ENCODE measurements at places on chromosomes 12 and 14. TPM values are rescaled to one million over a fixed set of nuclear protein-coding genes. Genes with fewer than 3 reads are reported as not detected.
A peak's percentile ranks its signal among the peaks of the same experiment; 100 is the strongest.

- peak; percentile 99 for DNase-seq
Observed at GRCh38 chr14:34496679-34497513, 34.9 kb upstream of the SPTSSA start.

The LALBA gene
- not detected for total RNA-seq

- DNase-seq, result peak; percentile 86
Observed at GRCh38 chr12:12560587-12561370, 1.9 kb downstream of the DUSP16 start.

DNA sequence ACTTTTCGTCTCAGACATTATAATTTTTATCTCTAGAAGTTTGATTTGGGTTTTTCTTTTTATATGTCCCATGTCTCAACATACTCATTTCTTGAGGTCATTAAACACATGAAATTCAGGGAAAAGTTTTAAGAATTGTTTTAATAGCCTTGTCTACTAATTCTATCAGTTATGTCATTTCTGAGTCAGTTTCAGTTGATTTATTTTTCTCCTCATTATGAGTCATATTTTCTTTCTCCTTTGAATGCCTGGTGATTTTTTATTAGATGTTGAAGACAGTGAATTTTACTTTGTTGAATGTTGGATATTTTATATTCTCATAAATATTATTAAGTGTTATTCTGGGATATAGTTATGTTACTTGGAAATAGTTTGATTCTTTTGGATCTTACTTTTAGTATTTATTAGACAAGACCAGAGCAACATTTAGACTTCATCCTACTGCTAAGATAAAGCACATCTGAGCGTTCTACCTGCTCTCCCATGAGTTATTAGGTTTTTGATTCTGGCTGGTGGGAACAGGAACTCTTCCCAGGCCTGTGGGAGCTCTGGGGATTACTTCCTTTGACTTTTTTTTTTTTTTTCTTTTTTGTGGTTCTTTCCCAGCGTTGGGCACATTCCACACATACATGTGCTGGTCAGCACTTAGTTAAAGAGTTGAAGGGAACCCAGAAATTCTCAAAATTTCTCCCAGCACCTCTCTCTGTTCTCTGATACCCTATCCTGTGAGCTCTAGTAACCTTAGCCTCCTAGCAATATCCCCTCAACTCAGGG lies 1157.7 kb downstream of the BCL11B start:
- no peak for DNase-seq

- DNase-seq, result no peak
Observed at GRCh38 chr14:74349757-74350156, 1.5 kb downstream of the VRTN start.

- no peak for DNase-seq
Observed at GRCh38 chr14:82431031-82431430, 897.4 kb upstream of the SEL1L start.

- DNase-seq, result peak; percentile 90
Observed at GRCh38 chr12:88471331-88472045, 108.8 kb downstream of the KITLG start.

Data from MCF 10A (cell line).